ENCODE measurements at places on chromosomes 5 and 9.

GRCh38 chr5:10914741-10915480 lies 153.9 kb upstream of the DAP start:
- DNase-seq, result no peak

GRCh38 chr9:5422276-5422675 lies 15.4 kb downstream of the PLGRKT start:
- no peak for DNase-seq

- no peak for DNase-seq
Measured at GRCh38 chr5:115723220-115723619, 93.2 kb downstream of the CDO1 start.

DNA sequence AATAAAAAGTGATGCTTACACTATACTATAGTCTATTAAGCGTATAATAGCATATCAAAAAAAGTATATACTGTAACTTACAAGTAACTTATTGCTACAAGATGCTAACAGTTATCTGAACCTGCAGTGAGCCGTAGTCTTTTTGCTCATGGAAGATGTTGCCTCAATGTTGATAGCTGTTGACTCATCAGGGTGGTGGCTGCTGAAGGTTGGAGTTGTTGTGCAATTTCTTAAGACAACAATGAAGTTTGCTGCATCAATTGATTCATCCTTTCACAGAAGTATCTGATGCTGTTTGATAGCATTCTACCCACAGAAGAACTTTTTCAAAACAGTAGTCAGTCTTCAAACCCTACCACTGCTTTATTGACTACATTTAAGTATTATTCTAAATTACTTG lies 7.8 kb upstream of the C9orf40 start:
- no peak for DNase-seq

- DNase-seq, result no peak
Measured at GRCh38 chr5:73374520-73375190, 73.9 kb downstream of the FOXD1 start.

DNA sequence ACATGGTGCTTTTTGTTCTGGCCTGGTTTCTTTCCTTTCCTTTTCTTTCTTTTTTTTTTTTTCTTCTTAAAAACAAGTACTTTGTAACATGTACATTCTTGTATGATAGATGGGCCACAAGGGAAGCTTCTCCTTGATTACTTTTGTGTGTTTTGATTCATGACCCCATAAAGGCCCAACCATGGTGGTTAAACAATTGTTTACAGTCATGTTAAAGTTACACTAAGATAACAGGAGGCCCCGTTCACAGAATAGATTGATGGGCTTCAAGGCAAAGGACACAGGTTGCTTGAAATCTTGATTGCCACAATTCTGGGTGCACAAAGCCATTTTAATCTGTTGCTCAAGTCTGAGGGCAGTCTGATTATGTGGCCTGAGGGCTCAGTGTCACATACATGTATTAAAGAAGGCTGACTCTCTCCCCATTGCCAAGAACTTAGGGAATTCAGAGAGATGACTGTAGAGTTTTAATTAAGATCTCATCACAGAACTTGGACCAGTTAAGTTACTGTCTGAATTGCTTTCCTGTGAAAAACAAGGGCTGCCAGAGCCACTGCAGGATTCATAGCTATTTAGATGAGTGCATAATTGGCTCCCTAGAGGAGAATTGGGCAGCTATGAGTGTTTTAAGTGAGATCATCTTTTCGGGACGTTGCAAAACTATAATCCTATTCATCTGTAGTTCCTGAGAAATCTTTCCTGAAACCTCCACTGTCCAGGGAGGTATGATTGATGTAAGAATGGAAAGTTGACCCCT lies 163.4 kb downstream of the TLE4 start:
- no peak for DNase-seq

DNA sequence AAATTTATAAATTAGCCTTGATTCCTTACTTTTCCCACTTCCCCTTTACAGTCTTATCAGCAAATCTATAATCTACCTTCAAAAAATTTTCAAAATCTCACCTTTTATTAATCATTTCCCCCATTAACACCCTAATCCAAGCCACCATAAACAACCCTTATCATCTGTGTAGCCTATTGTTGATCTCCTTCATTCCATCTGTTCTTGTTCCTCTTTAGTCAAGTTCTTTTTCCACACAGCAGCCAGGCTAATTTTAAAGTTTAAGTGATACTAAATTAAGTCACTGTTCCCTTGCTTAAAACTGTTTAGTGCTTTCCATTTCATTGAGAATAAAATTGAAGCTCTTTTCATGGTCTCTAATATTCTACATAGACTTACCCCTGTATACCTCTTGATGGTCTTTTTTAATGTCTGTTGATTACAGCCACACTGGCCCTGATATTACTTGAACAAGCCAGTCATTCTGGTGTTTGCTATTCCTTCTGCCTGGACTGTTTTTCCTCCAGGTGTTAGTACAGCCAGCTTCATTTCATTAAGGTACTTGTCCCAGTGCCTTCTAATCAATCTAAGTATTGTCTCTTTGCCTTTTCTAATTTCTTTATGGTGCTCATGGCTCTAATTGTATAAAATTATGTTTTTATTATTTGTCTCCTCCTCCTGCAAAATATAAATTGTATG lies 31.1 kb downstream of the GPR151 start:
- no peak for DNase-seq

- no peak for DNase-seq
Measured at GRCh38 chr9:110588296-110588695, 8.8 kb upstream of the SVEP1 start.

DNA sequence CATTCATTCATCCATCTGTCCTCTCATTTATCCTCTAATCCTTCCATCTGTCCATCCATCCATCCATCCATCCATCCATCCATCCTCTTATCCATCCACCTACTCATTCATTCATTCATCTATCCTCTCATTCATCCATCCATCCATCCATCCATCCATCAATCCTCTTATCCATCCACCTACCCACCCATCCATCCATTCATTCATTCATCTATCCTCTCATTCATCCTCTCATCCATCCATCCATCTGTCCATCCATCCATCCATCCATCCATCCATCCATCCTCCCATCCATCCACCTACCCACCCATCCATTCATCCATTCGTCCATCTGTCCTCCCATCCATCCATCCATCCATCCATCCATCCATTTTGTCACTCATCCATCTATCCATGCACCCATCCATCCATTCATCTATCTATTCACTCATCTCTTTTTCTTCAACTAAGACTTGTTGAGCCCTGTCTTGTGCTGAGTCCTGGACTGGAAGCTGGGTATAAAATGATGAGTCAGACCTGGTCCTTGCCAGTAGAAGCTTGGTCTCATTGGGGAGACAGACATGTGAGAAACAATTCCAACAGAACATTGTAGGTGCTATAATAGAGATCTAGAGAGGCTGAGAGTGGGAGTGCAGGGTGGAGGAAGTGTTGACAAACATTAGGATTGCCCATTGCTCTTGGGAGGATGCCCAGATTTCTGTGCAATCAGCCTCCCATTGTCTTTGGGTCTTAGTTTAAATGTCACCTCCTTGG lies 55.0 kb upstream of the IER5L start:
- no peak for DNase-seq

DNA sequence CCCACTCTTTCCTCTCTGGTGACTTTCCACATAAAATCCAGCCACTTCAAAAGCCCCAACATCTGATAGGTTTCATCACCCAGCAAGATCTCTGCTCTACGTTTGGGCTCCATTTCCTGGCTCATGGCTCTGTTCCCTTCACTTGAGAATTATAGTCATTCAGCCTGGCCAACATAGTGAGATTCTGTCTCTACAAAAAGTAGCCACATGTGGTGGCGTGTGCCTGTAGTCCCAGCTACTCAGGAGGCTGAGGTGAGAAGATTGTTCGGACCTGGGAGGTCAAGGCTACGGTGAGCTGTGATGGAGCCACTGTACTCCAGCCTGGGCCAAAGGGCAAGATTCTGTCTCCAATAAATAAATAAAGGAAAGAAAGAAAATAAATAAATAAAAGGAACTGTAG lies 83.3 kb upstream of the IGFBPL1 start:
- no peak for DNase-seq

GRCh38 chr9:114409103-114409780 lies 21.5 kb upstream of the AKNA start:
- no peak for DNase-seq

DNA sequence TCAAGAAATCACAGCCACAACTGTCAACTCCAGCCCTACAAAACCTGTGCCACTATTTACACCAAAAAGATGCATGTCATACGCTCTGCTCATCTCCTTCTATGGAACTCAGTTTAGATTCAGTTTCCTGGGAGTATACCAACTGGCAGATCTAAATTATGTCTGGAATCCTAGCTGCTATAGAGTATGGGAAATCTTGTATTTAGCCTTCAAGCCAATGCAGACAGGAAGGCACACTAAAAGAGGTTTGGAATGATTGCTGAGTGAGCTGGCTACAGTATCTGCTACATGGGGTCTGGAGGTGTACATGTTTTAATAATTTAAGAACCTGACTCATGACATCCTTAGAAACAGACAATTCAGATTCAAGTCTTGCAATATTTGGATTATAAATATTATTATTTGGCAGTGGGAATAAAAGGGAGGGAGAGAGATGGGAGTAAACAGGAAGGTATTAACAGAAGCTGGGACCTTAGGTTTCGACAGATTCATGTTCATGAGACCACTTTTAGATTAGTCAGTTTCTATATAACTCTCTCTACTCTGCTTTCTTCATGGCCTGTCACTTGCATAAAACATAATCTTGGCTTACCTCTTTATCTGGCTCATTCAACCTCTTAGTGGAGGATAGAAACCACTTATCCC lies 178.8 kb upstream of the HAPLN1 start:
- no peak for DNase-seq

DNA sequence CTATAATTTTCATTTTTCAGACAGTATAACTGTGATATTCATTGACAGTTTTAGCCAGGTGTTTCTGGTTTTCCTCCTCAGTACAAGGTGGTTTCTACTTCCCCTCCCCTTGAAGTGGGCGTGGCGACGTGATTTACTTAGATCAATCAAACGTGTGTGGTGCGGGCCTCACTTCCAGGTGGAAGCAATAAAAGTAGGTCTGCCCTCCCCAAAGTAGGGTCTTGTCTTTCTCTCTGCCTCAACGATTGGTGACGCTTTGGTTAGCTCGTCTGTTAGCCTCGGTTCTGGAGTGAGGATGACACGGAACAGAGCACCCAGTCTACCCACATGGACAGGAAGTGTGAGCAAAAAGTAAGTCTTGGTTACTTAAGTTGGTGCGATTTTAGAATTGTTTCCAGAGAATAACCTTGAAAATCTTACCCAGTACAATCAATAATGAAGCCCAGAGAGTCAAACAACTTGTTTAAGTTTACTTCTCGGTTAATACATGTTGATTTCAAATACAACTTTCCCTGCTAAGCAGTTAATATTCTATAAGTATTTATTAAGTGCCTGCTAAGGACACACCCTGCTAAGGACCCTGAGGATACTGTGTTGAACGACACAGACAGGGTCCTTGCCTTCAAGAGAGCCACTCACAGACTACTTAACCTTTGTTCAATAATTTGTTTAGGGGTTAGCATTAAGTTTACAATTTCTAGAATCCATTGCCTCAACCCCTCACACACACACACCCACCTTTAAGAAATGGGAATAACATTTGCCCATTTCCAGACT lies 48.4 kb downstream of the COX7C start:
- DNase-seq, result no peak

DNA sequence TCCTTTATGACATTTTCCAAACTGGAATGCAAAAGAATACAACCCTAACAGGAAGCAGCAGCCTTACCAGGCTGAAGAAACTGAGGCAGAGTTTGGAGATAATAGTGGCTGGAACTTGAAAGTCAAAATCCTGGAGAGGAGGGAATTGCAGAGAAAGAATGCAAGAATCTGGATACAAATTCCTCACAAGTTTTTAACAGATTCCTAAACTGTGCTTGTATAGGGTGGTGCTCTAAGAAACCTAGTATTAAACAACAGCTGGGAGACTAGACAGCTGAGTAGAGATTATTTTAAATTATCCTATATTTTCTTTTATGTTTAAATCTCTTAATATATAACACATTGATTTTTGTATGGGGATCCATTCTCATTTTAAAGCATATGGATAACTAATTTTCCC lies 30.7 kb downstream of the INVS start:
- no peak for DNase-seq

DNA sequence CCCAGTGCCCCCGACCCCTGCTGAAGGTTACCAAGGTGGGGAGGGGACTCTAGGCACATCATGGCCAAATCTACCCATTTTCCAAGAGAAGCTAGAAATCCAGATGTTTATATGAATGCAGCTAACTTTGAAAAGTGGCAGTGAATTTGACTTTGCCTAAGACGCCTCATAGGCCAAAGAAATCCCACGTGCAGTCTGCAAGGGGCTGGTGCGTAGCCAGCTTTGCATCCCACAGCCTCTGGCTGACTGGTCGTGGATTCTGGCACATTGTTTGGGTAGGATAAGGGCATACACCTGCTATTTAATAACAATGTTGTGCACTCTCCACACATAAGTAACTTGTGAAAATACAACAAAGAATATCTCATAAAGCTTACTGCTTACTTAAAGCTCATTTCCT lies 3.5 kb upstream of the GADD45G start:
- no peak for DNase-seq

- no peak for DNase-seq
Measured at GRCh38 chr5:2530609-2531008, 220.9 kb downstream of the IRX2 start.
